ENCODE measurements at places on chromosomes 7 and 10.

- DNase-seq: peak; percentile 56
Observed at GRCh38 chr10:95513941-95514392, 47.2 kb downstream of the SORBS1 start.

GRCh38 chr10:123100030-123100762 lies 35.6 kb upstream of the HMX3 start:
- no peak for DNase-seq

GRCh38 chr10:13672548-13672947 lies 85.8 kb downstream of the PRPF18 start:
- no peak for DNase-seq

DNA sequence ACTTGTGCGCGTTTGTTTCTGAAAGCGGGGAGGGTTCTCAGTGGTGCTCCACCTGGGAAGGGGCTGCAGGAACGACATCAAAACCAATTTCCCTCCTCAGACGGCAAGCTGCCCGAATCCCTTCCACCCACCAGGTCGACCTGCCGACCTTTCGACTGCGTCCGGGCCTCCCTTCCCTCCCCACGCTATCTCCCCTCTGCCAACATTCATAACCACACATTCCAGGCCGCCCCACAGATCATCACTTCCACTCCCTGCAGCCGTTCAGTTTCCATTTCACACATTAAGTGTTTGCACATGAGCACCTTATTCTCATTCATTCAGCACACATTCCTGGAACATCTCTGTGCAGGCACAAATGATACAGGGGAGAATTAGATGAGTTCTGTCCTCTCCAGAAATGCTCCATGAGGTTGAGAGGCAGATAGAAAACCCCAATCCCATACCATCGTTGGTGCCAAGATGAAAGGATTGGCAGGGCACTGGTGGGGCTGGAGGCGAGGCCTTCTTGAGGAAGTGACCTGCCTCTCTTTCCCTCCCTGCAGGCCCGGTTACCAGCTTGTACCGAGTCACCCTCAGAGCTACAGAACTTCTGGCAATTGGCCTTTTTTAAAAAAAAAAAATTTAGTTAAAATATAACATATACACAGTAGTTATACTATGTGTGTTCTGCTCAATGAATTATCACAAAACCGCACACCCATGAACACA lies 70.0 kb downstream of the MINDY4 start:
- no peak for DNase-seq

DNA sequence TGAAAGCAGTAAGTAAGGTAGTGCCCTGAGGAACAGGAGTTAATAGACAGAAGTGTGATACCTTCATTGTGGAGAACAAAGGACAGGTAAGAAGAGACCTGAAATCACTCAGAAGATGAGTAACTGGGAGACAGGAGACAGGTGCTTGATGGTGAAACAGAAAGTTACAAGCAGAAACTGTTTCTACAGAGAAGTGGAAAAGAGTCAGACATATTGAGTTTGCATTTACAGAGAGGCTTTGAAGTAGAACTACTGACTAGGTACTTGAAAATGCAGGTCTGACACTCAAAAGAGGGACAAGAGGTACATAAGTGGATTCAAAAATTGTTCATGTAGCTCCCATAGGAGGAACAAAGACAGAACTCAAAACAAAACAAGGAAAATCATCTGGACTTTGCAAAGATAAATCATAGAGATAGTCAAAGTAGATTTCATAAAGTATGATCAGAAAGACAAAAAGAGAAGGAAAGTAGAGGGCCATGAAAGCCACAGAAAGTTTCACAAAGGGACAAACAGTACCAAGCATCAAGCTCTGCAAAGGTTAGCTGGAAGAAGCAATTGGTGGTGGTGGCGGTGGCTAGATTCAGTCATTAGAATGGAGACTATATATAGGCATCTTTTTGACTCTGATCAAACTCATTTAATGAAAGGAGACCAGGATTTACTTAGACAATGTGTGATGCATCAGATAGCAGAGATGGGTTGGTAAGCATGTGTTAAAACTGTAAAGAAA lies 198.4 kb downstream of the PCLO start:
- no peak for DNase-seq

All from posterior cingulate gyrus (tissue), 11 donors.